ENCODE measurements at places on chromosomes 2 and 18.

- no peak for DNase-seq
These were observed 5.5 kb downstream of the LYG2 start for GRCh38 chr2:99249951-99250350.

- no peak for DNase-seq
These were observed 75.8 kb upstream of the TCF7L1 start for GRCh38 chr2:85057226-85057962.

DNA sequence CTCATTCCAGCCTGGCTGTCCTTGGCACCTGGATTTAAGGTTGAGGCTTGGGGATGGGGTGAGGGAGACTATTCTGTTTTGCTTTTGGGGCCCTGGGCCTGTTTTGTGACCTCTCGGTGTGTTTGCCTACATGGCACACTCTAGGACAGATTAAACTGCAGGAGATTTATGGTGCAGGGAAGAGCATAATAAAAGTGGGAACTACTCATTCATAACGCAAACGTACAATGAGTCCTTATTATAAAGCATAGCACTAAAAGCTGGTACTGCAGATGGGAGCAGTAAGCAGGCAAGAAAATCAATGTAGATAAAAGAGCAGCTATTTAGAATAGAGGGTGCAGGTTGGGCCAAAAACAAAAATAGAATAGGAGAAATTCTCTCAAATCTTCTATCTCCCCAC is 238.4 kb downstream of the ACTR3 start:
- no peak for DNase-seq

DNA sequence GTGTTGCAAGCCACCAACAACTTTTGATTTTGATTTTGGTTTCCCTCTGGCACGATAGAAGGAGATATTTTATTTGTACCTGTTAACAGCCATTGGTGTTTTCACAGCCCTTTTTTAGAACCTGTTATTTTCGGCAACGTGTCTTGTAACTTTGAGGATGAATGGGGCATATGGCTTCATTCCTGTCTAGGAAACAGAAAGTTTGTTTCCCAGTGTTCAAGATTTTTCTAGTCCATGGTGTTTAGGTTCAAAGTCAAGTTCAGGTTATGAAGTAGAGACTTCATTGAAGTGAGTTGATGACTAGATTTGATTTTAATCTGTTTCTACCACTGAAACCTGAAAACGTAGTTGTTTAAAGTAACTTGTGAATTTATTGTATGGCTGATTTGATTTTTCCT is 343 bp downstream of the RASGRP3 start:
- no peak for DNase-seq

- no peak for DNase-seq
These were observed 58.0 kb downstream of the FAM168B start for GRCh38 chr2:131035112-131035825.

GRCh38 chr18:48806551-48807261 is 144.1 kb downstream of the SMAD7 start:
- no peak for DNase-seq

GRCh38 chr2:39534095-39534711 is 97.1 kb upstream of the MAP4K3 start:
- DNase-seq: no peak

GRCh38 chr18:73118121-73118816 is 250.5 kb upstream of the NETO1 start:
- DNase-seq: no peak

GRCh38 chr2:72034353-72035095 is 113.1 kb downstream of the CYP26B1 start:
- no peak for DNase-seq

DNA sequence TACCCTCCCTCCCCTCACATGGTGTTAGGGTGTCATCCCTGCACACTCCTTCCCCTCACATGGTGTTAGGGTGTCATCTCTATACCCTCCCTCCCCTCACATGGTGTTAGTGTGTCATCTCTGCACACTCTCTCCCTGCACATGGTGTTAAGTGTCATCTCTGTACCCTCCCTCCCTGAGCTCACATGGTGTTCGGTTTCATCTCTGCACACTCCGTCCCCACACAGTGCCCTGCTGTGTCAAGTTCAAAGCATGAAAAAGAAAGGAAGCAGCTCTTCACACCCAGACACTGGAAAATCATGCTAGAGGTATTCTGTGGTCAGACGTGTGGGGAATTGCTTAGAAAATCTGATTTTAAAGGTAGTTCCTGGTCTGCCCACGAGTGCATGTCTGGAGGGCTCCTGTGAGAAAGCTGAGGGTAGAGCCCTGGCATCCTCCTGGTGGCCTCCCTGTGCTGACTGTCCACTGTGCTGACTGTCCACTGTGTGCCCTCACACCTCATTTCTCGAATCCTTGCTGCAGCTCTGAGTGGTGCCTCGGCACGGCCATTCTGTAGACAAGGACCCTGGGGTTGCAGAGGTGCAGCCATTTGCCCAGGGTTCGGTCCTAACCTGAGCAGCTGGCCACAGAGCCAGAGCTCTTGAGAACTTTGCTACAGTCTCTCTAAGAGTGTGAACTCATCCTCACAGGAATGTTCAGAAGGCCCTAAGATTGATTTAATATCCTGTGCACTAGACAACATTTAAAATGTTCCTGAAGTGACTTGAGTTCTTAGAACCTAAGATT is 69.1 kb upstream of the NFATC1 start:
- no peak for DNase-seq

DNA sequence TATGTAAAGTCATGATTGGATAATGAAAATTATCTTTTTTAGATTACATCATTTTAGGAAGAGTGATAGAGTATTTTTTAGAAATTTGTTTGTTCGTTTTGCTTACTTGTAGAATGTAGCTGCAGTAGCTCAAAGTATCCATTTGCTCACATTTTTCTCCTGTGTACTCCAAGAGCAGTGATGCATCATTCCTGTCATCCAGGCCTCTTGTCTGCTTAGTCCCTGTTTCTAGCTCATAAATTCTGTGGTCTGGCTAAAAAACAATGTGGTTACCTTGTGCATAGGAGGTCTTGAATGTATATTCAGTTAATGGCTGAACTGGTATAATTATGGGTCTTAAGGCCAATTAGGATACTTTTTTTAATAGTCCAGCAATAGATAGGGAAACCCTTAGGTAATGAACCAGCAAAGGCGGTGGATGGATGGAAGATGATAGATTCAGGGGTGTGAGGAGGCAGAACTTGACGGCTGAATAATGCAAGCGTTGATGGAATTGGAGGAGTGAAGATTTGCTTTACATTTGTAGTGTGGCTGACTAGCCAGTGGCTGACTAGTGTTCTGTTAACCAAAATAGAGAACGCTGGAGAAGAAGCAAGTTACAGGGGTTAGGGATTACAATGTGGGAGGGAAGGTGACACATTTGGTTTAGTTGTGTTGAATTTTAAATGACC is 145.0 kb downstream of the ZNF407 start:
- no peak for DNase-seq

DNA sequence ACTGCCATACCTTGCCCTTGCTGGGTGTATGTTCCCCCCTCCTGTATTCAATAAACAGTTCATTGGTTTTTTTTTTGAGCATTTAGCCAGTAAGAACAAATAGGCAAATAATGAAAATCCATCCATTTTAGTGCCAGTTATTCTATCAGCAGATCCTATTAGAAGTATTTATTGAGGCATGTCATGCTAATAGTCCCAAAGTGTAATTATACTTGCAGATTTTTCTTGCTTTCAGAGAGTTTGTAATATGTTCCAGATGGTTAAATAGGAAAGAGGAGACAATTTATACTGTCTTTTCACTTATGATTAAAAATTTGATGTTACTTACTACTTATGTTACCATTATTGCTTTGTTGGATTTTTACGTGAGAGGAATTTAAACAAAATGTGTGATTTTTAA is 127.6 kb downstream of the NCOA1 start:
- no peak for DNase-seq

GRCh38 chr2:36705326-36706020 is 9.0 kb downstream of the VIT start:
- no peak for DNase-seq

- no peak for DNase-seq
These were observed 31.5 kb upstream of the ASNSD1 start for GRCh38 chr2:189629531-189630453.

GRCh38 chr18:1976484-1976883 is 594.8 kb downstream of the METTL4 start:
- DNase-seq: no peak

- no peak for DNase-seq
These were observed 16.4 kb downstream of the CAPN13 start for GRCh38 chr2:30790879-30791278.

DNA sequence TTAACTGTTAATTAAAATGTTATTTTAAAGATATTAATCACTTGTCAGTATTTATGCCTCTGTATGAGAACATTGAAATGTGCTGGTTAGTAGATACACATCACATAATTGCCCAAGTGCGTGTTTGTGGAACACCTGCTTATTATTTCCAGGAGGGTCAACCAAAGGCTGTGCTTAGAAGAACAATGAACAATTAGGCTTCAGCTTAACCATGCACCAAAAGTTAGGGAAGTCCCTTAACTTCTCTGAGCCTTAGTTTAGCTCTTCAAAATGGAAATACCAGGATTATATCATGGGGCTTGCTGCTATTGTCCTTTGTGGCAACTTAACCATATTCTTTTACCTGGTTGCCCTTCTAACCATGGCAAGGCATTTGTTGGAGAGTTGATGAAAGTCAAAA is 43.0 kb upstream of the PLA2R1 start:
- DNase-seq: no peak

- DNase-seq: no peak
These were observed 35.8 kb downstream of the DARS1 start for GRCh38 chr2:135949451-135950234.

- DNase-seq: no peak
These were observed 16.7 kb downstream of the L3MBTL4 start for GRCh38 chr18:6397931-6398566.

GRCh38 chr2:85875350-85876050 is 13.3 kb downstream of the ST3GAL5 start:
- no peak for DNase-seq

GRCh38 chr18:69649684-69650083 is 249.0 kb downstream of the DOK6 start:
- no peak for DNase-seq

DNA sequence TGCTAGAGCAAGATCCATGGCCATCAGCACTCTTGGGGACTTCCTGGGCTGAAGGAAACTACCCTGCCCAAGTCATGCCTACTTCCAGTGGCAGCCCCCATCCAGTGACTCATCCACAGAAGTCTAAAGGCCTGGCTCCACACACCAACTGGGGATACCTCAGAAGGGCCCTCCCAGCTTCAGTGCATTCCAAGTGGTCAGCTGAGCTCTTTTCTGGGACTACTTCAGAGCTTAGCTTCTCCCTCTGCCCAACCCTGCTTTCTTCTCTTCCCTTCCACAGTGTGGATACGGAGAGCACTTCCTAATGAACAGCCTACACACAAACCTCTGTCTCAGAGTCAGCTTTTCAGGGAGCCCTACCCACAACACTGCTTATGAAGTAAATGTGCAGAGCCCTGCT is 66.5 kb downstream of the CLHC1 start:
- no peak for DNase-seq

GRCh38 chr2:239731422-239731821 is 293.7 kb downstream of the NDUFA10 start:
- DNase-seq: no peak

GRCh38 chr2:165067643-165068486 is 112.5 kb upstream of the SLC38A11 start:
- DNase-seq: peak; percentile 81

DNA sequence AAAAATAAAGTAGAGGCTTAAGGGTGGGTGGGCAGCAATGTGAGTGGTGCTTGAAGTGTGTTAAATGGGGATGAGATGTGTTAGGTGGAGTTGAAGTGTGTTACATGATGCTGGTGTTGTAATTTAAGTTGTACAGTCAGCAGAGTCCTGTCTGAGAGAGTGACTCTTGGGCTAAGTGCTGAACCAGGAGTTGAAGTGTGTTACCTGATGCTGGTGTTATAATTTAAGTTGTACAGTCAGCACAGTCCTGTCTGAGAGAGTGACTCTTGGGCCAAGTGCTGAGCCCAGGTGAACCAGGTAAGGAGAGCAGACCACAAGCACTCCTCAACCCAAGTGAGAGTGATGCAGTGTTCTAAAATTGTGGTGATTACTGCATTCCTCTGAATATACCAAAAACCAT is 40.6 kb downstream of the LCLAT1 start:
- DNase-seq: no peak

DNA sequence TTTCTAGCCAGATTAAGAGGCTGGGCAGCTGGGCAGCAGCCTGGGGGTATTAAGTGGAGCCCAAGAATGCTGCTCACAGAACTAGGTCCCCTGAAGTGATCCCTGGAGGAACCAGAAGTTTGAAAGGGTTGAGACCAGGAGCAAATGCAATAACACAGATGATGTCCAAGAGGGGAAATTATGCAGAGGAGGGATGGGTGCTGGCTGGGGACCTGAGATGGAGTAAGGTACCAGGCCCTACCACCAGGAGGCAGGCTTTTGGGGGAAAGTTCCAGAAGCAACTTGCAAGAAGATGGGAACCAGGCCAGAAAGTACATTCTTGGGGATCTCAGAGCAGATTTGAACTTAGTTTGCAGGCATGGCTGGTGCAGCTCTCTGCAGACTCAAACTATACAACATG is 175.1 kb downstream of the NCK2 start:
- DNase-seq: peak; percentile 13

GRCh38 chr2:229523663-229524062 is 190.7 kb downstream of the DNER start:
- no peak for DNase-seq

DNA sequence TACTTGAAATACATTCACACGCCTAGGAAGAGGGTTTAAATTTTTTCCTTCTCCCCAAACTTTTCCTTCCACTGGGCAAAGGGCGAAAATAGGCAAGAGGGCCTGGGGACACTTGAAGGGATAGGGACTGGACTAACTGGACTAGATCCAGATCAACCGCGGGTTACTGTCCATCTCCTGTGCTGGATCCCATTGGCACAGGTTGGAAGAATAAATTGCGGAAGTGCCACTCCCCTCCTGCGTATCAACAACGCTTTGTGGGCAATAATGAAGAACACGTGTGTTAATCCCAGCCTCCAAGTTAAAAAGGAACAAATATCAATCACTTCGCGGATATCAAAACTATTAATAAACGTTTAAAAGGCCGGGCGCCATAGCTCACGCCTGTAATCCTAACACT is 1.7 kb upstream of the FZD5 start:
- no peak for DNase-seq

GRCh38 chr2:206084870-206085741 is 868 bp downstream of the INO80D start:
- DNase-seq: peak; percentile 45
